Memory B cell (primary cell): ENCODE measurements at places on chromosomes 13 and 19.

- no peak for DNase-seq
Observed at GRCh38 chr13:94233401-94233800, 246.1 kb downstream of the DCT start.

GRCh38 chr13:44362394-44363040 lies 11.1 kb upstream of the SERP2 start:
- no peak for DNase-seq

DNA sequence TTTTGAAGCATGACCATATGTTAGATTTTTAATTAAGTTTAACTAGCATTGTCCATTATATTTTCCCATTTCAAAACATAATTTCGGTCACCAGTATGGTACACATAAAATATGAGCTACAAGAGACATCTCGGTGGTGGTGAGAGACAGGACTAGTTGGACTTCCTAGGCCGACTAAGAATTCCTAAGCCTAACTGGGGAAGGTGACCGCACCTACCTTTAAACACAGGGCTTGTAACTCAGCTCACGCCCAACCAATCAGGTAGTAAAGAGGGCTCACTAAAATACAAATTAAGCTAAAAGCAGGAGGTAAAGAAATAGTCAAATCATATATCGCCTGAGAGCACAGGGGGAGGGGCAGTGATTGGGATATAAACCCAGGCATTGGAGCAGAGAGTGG lies 22.9 kb downstream of the DNAJC15 start:
- no peak for DNase-seq

- no peak for DNase-seq
Observed at GRCh38 chr19:44566984-44567383, 37.5 kb upstream of the CEACAM20 start.

DNA sequence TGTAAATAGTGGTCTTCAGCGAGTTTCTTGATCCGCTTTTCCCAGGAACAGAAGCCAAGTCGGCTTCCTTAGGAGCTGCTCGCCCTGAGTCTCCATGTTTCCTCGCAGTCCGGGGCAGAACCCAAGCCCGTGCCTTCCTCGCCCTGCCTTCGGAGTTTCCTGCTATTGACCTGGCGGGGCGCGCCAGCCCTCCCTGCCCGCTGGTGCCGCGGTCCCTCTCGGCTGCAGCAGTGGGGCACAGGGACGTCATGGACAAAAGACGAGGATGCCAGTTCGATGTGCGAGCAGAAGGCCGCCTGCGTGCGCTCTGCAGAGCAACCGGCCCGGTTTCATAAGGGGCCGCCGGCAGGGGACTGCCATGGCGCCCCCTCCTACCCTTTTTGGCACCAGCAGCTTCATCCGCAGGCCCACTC lies 156.6 kb downstream of the TM9SF2 start:
- DNase-seq = no peak

GRCh38 chr19:53982001-53982451 lies 9.4 kb upstream of the CACNG6 start:
- DNase-seq = no peak

DNA sequence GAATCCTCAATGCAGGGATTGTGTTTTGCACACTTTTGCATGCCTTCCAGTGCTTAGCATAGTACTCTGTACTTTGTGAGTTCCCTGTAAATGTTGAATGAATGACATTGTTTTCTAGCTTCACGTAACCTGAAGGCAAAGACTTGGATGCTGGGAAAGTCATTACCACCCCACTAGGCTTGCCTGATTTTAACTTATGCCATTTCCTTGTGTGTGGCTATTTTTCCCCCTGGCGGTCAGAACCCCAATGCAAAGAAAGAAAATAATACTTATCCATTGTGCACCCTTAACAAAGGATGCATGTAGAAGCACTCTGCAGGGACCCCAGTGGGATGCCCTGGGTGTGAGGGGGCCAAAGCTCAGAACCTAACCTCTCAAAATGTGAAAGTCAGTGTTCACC lies 1.2 kb upstream of the ENOX1 start:
- no peak for DNase-seq

- no peak for DNase-seq
Observed at GRCh38 chr19:33210266-33210940, 15.2 kb downstream of the SLC7A10 start.

- no peak for DNase-seq
Observed at GRCh38 chr19:35223862-35224505, 4.6 kb downstream of the FAM187B start.

DNA sequence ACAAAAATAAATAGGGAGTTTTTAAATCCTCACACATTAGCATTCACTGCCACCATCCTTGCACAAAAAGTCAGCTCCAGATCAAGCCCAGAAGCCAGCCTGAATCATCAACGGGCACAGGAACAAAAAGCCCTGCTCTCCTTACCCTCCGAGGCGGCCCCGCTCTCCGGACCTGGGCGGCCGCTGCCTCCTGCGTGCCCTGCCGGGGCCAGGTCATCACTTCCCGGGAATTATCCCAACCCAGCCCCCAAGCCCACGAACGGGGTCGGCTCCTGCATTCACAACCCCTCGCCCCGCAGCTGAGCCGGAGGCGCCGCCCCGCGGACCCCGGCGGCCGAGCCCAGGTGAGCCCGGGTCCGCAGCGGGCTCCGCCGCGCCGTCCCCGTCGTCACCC lies 754 bp downstream of the DNAJB1 start:
- DNase-seq = no peak

- DNase-seq = peak; percentile 19
Observed at GRCh38 chr19:58305932-58306323, 751 bp downstream of the ERVK3-1 start.

DNA sequence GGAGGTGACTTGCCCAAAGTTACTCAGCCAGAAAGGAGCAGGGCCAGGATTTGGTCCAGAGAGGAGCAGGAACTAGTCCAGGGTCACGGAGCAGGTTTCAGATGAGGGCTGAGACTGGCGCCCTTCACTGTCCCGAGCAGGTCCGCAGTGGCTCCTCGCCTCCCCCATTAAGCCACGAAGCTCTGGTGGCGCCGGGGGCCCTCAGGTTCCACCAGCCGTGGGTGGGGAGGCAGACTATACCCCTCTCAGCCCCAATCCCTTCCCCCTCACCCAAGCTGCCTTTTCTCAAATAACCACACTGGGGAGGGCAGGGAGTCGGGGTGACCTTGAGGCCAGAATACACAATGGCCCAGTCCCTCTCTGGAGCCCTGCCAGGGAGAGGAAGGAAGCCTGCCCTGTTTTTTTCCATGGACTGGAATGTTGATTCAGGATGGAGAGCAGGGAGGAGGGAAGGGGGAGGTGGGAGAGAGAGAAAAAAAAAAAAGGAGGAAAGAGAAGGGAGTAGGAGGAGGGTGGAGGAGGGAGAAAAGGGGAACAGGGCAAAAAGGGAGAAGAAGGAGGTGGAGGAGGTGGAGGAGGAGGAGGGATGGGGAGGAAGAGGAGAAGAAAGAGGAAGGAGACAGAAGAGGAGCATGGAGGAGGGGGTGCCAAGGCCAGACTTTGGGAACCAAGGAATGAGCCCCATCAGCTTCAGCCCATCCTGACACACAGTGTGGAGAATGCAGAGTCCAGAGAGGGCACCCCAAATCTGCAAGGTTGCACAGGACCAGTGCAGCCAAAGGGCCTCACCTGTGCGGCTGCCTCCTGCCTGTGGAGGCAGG lies 19.7 kb downstream of the CEACAM16 start:
- no peak for DNase-seq

GRCh38 chr19:16702123-16702522 lies 17.5 kb upstream of the NWD1 start:
- no peak for DNase-seq

GRCh38 chr13:102028868-102029267 lies 373.0 kb downstream of the FGF14 start:
- no peak for DNase-seq

DNA sequence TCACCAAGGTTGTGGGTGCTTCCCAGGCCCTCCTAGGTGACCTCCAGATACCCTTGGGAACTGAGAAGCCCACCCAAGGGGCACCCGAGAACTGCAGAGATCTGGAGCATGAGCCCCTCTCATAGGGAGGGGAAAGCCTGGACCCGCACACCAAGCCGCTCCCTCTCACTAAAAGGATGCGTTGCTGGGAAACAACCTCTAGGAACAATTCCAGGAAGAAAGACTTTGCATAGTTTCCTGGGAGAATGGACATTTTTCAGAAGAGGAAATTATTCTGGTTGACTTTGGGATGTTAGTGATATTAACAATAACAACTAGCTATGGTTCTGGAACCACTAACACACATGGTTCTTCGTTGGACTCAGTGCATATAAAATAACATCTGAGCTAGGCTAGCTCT lies 64.6 kb downstream of the SLC7A1 start:
- no peak for DNase-seq

DNA sequence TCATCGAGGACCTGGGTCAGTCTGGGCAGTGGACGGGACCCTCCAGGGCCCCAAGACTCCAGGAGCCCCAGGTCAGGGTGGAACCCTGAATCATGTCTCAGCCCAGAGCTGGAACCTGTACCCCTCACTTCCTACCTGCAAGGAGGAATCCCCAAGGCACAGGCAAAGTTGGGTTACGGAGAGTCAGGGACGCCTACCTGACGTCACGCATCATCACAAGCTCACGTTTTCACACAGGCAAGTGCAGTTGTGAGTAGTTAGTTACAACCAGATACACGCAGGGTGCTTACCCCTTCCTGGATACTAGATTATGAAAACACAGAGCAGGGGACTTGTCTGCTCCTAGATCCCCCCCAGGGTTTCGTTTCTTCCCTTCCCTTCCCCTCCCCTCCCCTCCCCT lies 1.9 kb downstream of the RETN start:
- DNase-seq = no peak

DNA sequence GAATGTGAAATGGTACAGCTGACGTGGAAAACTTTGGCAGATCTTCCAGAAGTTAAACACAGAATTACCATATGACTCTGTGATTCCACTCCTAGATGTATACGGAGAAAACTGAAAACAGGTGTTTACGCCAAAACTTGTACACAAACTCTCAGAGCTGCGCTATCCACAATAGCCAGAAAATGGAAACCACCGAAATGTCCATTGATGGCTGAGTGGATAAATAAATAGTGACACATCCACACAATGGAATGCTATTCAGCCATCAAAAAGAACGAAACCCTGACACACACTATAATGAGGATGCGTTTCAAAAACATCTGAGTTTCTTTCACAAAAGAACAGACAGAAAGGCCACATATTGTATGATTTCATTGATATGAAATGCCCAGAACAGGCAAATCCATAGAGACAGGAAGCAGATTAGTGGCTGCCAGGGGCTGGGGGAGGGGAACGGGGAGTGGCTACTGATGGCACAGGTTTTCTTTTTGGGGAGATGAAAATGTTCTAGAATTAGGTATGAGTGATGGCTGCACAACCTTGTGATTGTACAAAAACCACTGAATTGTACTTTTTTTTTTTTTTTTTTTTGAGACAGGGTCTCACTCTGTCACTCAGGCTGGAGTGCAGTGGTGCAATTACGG lies 33.0 kb downstream of the IL12RB1 start:
- no peak for DNase-seq

- DNase-seq = no peak
Observed at GRCh38 chr19:13070425-13071140, 32.1 kb downstream of the LYL1 start.

- DNase-seq = peak; percentile 5
Observed at GRCh38 chr13:80400164-80400864, 59.4 kb upstream of the SPRY2 start.

- no peak for DNase-seq
Observed at GRCh38 chr13:80590551-80590950, 249.6 kb upstream of the SPRY2 start.

DNA sequence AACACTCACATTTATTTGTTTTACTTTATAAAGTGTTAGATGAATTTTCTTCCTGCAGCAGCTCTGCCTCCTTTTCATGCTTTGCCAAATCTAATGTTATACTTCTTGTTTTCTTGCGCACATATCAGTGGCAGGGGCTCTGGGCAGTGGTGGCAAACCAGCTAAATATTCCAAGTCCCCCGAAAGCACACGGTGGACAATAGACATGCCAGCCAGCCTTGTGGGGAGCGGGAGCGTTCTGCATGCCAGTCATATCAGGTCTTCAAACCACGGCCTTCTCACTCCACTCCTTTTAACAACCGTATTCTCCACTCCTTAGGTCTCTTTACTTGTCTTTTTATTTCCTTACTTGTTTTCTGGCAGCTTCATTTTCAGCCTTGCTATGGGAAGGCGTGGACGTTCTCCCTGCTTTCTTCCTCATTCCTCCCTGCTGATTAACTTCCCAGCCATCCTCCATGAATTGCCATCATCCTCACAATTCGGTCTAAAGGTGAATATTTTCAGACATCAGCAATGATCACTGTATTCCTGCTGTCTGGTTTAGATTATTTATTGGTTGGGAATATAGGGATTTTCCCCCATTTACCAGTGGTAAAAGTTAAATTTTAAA lies 77.1 kb upstream of the WASF3 start:
- no peak for DNase-seq

GRCh38 chr13:61187471-61187870 lies 228.2 kb downstream of the PCDH20 start:
- no peak for DNase-seq

DNA sequence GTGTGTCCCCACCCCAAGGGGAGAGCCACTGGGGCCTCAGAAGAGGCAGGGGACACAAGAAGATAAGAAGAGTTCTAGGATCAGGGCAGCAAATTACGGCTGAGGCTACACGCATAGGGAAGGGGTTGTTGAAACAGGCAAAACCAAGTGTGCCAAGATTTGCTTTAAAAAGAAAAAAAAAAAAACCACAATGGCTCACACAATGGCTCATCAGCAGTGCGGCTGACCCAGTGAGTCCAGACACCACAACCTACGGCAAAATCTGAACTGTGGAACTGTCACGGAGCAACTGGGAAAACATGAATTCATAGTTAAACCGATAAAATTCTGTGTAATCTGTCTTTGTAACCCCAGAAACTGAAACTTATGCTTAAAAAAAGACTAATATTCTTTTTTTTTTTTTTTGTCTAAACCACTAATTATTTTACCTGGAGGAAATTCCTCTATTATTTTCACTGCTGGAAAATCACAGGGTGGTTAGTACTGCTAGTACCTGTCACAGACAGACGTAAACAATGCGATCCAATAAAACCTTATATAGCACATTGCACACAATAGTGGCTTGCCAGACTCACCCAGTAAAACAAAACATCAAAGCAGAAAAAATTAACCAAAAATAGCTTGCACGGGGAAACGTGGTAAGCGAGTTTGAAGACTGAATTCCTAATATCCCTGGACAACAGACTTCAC lies 325.4 kb upstream of the TSHZ3 start:
- DNase-seq = no peak

GRCh38 chr19:35847911-35848310 lies 4.4 kb downstream of the NPHS1 start:
- no peak for DNase-seq

GRCh38 chr13:110434629-110435028 lies 126.9 kb downstream of the RAB20 start:
- no peak for DNase-seq
